ENCODE measurements at places on chromosomes 3 and 15.

DNA sequence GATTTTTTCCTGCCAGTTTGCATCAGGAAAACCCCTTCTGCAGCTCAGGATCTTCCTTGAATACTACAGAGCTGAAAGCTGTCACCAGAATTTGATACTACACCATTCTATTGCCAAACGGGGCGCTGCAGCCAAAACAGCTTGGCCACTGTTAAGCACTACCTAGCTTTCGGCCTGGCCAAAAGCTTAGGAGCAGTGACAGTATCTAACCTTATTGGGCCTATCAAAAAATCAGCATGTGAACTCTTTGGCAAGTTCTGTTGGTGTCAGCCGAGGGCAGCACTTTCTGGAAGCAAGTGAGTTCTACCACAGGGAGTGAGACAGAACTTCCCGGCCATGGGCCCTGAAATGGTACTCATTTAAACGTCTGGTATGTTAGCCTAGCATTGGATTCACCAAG is 16.1 kb upstream of the GYG1 start:
- no peak for DNase-seq

DNA sequence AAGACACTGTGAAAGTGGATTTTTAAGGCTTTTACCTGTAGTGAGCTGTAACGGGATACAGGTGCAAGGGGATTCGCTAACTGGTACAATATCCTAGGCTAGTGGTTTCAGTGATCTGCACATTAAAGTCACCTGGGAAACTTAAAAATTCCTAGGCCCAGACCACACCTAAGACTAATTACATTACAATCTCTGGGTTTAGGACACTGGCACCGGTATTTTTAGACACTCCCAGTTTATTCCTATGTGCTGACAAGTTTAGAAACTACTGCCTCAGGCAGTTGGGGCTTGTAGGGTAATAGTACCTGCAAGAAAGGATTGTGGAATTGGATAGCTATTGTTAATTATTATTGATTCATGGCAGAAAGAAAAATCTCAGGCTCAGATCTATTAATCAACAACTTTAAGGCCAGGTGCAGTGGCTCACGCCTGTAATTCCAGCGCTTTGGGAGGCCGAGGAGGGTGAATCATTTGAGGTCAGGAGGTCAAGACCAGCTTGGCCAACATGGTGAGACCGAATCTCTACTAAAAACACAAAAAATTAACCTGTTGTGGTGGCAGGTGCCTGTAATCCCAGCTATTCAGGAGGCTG is 50.4 kb upstream of the CASR start:
- no peak for DNase-seq

GRCh38 chr3:66253790-66254620 is 33.2 kb downstream of the SLC25A26 start:
- DNase-seq: no peak

DNA sequence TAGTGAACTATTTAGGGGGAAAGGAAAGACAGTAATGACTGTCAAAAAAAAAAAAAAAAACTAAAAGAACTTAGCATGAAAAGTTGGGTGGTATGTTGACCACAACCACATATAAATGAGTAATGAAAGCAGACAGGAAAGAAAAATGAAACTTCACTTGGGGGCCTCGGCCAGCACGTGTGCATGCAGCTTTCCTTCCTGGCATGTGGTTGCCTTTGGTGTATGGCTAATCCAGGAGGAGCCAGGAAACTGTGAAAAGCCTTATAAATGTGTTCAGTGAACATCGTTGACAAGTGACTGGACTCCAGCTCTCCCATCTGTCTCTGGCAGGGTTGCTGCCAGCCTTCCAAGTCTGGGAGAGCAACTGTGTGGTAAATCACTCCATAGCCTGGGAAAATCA is 195.1 kb downstream of the DTWD1 start:
- DNase-seq: no peak

All from lower leg skin (tissue), 4 donors.